ENCODE measurements at places on chromosomes 2 and 18. TPM values are rescaled to one million over a fixed set of nuclear protein-coding genes. Genes with fewer than 3 reads are reported as not detected.
A peak's percentile ranks its signal among the peaks of the same experiment; 100 is the strongest.

C1QL2 gene
- not detected for total RNA-seq

GRP gene
- total RNA-seq: not detected

DNA sequence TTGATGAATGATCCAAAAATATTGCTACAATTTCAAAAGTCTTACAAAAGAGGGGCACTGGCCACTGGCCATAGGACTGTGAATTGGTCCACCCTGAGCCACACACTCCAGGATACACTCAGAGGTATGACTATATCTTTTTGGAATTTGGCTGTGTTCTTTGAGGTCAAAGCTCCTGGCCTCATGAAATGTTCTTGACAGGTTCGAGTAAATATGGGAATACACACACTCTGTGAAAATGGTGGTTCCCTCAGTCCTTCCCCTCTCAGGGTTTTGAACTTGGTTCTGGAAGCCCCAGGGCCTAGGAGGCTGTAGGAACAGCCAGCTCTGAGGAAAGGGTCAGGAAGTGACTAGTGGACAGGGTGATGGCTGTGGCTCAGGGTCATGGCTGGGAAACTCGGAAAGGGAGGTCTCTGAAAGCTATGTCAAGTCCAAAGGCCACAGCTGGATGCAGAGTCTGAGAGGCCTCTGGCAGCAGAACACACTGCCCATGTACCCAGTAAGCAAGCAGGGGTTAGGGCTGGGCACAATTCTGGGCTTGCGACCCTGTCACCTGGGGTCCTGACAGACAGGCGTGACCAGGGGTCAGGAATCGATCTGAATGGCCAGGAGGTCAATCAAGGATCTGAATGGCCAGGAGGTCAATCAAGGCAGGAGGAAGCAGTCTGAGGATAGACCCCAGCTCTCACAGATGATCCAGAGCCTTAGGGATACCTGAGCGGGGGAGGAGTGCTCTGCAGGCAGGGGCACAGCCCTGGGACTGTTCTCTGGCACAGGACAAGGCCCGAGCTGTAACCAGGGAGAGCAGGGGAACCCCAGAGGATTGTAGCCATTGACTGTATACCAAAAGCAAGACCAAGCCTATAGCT lies 223.4 kb upstream of the SMAD2 start:
- no peak for DNase-seq

DNA sequence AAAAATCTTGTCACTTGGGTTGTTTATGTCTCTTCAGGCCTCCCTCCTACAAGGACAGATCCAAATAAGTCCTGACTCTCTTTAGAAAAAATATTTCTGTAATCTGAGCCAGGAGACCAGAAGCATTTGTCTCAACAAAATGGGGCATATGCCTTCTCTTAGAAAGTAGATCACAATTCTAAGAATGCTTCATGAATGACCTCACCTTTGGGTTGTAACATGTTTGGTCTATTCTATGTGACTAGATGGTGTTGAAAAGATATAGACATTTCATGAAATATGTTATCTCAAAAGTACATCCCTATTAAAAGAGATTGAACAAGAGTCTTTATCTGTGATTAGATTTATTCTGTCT lies 159.0 kb upstream of the SETBP1 start:
- no peak for DNase-seq

- peak; percentile 85 for DNase-seq
Measured at GRCh38 chr2:232327105-232328031, 51.2 kb upstream of the ALPP start.

CMPK2 gene
- 4.1 TPM for total RNA-seq

- no peak for DNase-seq
Measured at GRCh38 chr18:59353079-59353680, 5.9 kb downstream of the LMAN1 start.

- DNase-seq: no peak
Measured at GRCh38 chr2:35741556-35741955, 614.0 kb upstream of the CRIM1 start.

C2orf15 gene
- total RNA-seq: not detected

GRCh38 chr2:176496761-176497160 lies 227.5 kb downstream of the MTX2 start:
- no peak for DNase-seq

DNA sequence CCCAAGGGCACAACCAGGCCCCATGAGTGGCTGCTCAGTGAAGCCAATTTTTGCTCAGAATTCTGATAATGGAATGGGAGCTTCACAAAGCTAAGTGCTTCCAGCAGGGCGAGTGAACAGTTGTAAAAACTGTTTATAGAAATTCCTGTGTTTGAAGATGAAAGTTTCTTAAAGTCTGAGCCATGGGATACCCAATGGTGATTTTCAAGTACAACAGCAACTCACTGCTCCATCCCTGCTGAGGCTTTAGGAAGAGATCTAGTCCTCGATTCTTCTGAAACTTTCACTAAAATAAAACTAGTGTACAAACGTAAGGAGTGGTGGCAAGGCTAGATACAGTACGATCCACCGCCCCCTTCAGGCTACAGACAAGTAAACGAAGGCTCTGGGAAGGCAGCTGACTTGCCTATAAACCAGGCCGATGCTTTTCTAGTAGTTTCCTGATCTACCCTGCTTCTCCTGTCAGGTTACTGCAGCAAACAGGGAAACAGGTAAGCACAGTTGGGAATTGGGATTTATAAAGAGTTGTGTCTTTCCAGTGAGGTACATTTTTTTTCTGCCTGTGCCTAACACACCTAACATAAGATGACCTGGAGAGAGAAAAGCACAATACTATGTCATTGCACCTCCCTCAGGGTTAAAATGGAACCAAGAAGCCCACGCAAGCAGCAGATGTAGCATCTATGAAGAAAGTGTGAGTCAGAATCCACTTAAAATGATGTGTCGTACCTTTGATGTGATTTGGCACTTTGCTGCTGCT lies 108.7 kb downstream of the UXS1 start:
- no peak for DNase-seq

POTEJ gene
- total RNA-seq: not detected

DNA sequence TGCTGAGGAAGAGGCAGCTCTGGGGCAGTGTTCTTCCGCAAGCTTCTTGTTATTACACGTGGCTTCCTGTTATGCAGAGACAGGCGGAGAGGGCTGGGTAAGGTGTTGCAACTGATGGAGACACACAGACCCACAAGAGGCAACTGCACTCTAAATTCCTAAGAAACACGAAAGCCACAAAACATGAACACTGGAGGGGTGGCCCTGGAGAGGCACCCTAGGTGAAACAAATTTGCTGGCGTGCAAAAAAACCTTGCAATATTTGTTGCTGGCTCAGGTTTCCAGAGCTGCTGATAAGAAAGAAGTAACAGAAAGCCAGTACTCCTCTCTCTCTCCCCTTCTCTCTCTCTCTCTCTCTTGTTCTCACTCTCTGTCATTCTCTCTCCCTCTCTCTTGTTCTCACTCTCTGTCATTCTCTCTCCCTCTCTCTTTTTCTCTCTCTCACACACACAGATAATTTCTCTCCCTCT lies 31.8 kb downstream of the ARHGAP25 start:
- DNase-seq: no peak

DNA sequence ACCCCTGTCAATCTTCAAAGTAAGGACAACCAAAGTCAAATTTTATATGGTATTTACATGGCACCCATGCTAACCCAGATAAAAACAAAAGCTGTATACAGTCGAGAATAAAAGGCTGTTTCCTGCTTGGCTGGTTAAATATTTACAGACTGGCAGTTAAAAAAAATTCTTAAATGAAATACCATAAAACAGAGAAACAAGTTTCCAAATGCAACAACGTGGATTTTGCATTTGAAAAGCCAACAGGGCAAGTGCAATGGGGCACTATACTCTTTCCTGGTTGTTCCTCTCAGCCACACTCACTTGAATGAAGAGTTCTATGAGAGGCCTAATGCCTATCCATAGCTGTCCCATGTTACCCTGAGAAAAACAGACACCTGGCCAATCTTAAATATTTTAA lies 6.1 kb upstream of the NR4A2 start:
- no peak for DNase-seq

DNA sequence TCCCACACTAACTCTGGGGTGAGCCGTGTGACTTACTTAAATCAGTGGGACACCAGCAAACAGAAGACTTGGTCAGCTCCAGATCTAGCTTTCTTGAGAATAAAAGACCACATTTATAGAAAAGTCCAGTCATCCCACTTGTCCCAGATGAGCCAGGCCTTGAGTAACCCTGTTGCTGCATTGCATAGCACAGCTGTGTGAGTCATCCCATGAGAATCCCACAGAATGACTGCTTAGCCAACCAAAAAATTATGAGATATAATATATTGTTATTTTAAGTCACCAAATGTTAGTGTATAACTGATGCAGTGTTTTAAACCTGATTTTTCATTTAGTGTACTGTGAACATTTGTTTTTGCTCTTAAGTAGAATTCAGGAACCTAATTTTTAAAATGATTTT lies 94.2 kb upstream of the FSHR start:
- DNase-seq: no peak

- no peak for DNase-seq
Measured at GRCh38 chr2:98710734-98711133, 20.2 kb downstream of the MGAT4A start.

GRCh38 chr2:232838406-232838874 lies 31.6 kb upstream of the SNORC start:
- no peak for DNase-seq

- peak; percentile 74 for DNase-seq
Measured at GRCh38 chr2:85887566-85888019, 1.2 kb downstream of the ST3GAL5 start.

GRCh38 chr18:42781298-42781815 lies 334.1 kb downstream of the RIT2 start:
- DNase-seq: no peak

DNA sequence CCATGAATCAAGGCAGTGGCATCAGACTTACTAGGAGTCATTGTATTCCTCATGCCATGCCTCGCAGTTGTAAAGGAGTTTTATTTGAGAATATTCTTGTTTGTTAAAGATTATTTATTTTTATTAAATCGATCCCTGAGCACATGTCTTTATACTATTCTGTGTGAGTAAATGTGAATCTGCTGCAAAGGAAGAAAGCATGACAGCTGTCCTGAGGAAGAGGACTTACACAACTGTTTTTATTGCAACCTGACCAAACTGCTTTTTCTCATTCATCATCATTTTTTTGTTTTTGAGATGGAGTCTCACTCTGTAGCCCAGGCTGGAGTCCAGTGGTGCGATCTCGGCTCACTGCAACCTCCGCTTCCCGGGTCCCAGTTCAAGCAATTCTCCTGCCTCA lies 34.1 kb downstream of the INO80D start:
- DNase-seq: no peak

- no peak for DNase-seq
Measured at GRCh38 chr18:45384137-45384961, 230.9 kb upstream of the SLC14A2 start.

- peak; percentile 30 for DNase-seq
Measured at GRCh38 chr2:128409326-128410034, 90.8 kb upstream of the HS6ST1 start.
